NCI-H82 (cell line): ENCODE measurements at places on chromosomes 13 and 19.
A peak's percentile ranks its signal among the peaks of the same experiment; 100 is the strongest.

- DNase-seq, result peak; percentile 98
Measured at GRCh38 chr19:7920519-7921301, 572 bp downstream of the SNAPC2 start.

DNA sequence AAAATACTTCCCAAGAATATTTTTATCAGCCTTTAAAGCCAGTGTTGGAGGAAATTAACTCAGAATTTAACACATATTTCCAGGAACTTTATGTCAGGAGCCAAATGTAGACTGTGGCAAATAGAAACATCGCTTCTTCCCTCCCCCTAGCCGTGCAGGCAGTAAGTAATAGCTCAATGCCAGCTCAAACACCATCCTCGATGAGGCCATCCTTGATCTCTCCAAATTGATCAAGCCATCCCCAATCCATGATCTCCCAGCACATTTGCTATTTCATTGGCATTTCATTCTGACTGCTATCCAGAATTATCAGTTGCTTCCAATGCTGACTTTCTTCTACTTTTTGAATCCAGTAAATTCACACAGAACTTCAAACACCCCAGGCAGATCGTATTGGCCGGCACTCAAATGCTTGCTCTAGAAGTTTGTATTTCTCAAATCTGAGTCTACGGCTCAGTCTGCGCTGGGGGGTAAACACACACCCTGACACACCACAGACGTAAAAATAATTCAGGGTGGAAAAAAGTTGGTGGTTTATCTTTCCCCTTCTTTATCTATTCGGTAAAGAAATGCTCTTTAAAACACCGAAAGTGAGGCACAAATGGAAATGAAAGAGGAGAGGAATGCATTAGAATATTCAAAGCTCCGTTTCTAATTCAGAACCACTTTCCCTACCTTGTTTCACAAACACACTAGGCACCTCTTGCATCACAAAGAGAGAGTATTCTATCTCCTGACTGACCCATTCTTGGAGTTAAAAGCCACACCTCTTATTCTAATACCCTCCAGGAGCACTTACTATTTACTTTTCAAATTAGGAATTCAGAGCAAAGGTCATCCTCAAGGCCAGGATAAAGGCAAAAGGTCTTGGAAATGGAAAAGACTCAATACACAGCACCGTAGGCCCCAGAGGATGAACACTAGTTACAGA lies 991 bp downstream of the OBI1 start:
- no peak for DNase-seq

DNA sequence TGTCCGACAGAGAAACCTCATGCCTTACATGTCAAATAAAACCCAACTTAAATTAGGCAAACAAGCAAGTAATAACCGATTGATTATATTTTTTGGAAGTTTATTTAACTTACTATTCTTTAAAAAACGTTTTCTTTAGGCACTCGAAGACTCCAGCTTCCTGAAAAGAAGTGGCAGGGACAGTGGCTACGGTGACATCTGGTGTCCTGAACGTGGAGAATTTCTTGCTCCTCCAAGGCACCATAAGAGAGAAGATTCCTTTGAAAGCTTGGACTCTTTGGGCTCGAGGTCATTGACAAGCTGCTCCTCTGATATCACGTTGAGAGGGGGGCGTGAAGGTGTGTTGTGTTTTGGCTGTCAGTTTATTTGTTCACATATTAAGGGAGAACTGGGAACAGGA lies 164.4 kb downstream of the LMO7 start:
- DNase-seq, result peak; percentile 15

GRCh38 chr13:95541308-95541707 lies 11.2 kb upstream of the CLDN10 start:
- DNase-seq, result no peak

GRCh38 chr19:801861-802497 lies 4.7 kb downstream of the PTBP1 start:
- no peak for DNase-seq

- DNase-seq, result no peak
Measured at GRCh38 chr13:75217949-75218348, 264.0 kb downstream of the TBC1D4 start.
